ENCODE measurements at places on chromosomes 16 and 17.

- peaks cover 2% of the 10 kb centered on the region for H3K36me3 ChIP-seq
- no peaks in the 10 kb centered on the region for H3K4me1 ChIP-seq
- H3K4me3 ChIP-seq: no peak overlapping the region
- DNase-seq: no peak
- no peaks in the 10 kb centered on the region for H3K27me3 ChIP-seq
These were observed 155.8 kb downstream of the SNX29 start for GRCh38 chr16:12132290-12132689.

- no peak overlapping the region for H3K4me3 ChIP-seq
- H3K27me3 ChIP-seq: no peaks in the 10 kb centered on the region
These were observed 72.9 kb downstream of the JPH3 start for GRCh38 chr16:87675111-87675719.

- no peak overlapping the region for H3K27ac ChIP-seq
- no peak overlapping the region for H3K4me3 ChIP-seq
- DNase-seq: no peak
- H3K4me1 ChIP-seq: peaks cover 4% of the 10 kb centered on the region
These were observed 7.2 kb upstream of the CCDC182 start for GRCh38 chr17:57752031-57752905.

DNA sequence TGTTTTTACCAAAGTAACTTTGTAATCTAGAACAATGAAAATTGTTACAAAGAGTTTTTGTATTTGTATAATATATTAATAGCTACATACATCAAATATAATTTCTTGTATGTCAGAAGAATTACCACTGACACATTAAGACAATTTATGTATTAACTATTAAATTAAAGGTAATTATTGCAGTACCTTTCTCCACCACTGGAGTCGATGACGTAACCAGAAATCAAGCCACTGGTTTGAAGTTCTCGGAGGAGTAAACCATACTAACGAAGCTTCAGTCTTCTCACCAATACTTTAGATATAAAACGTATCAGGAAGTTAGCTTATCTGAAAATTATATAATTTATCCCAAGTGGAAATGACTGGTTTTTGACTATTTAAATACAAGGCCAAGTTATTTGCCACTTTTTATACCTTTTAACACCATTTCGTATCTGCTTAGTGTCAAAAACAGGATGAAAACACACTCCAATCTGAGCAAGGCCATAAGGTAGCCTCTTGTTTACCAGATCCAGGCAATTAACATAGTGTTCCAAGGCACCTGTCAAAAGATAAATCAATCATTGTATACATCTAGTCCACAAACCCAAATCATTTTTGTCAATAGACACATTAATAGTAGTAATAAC is 4.3 kb downstream of the POLG2 start:
- H3K27ac ChIP-seq: no peak overlapping the region
- H3K4me3 ChIP-seq: no peak overlapping the region
- DNase-seq: no peak
- peaks cover 32% of the 10 kb centered on the region for H3K36me3 ChIP-seq
- peaks cover 42% of the 10 kb centered on the region for H3K4me1 ChIP-seq

DNA sequence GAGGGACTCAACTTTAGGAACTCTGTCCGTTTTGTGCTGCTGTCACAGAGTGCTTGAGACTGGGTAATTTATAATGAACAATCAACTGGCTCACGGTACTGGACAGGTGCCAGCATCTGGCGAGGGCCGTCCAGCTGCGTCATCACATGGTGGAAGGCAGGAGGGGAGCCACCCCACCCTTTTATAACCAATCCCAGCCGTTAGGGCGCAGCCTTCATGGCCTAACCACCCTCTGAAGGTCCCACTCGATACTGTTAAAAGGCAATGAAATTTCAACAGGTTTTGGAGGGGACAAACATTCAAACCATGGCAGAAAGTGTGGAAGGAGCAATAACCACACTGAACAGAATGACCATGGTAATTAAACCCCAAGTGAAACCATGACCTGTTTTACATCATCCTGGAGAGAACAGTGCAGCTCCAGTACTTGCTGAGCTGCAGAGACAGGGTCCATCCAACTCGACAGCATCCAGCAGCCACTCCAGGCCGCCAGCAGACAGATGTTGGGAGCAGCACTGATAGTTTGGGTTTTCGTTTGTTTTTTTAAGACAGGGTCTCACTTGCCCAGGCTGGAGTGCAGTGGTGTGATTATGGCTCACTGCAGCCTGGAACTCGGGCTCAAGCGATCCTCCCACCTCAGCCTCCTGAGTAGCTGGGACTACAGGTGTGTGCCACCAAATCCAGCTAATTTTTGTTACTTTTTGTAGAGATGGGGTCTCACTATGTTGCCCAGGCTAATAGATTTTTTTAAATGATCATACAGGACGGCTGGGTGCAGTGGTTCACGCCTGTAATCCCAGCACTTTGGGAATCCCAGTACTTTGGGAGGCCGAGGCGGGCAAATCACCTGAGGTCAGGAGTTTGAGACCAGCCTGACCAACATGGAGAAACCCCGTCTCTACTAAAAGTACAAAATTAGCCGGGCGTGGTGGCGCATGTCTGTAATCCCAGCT is 11.0 kb downstream of the CHMP6 start:
- peaks cover 37% of the 10 kb centered on the region for H3K27me3 ChIP-seq
- no peak overlapping the region for H3K27ac ChIP-seq
- H3K4me1 ChIP-seq: peaks cover 14% of the 10 kb centered on the region

DNA sequence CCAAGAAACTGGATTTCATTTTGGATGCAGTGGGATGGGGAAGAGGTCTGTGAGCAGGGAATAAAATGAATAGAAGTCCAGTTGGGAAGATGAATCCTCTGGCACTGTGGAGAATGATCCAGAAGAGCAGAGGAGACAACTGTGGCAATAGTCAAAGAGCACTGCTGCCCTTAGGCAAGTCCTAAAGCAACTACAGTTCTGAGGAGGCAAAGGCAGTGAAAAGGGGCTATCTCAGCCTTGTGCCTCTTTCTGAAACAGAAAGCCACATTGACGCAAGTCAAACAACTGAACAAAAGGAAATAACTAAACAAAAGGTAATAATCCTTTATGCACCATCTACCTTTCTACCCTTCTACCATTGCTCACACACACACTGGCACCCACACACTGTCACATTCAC is 238.0 kb upstream of the AXIN2 start:
- H3K27me3 ChIP-seq: no peaks in the 10 kb centered on the region
- H3K36me3 ChIP-seq: no peaks in the 10 kb centered on the region
- no peak overlapping the region for H3K4me3 ChIP-seq

- no peaks in the 10 kb centered on the region for H3K4me1 ChIP-seq
- peaks cover 4% of the 10 kb centered on the region for H3K27me3 ChIP-seq
- H3K36me3 ChIP-seq: no peaks in the 10 kb centered on the region
- no peak overlapping the region for H3K4me3 ChIP-seq
- H3K27ac ChIP-seq: no peak overlapping the region
These were observed 109.0 kb upstream of the FAM20A start for GRCh38 chr17:68710035-68710780.

DNA sequence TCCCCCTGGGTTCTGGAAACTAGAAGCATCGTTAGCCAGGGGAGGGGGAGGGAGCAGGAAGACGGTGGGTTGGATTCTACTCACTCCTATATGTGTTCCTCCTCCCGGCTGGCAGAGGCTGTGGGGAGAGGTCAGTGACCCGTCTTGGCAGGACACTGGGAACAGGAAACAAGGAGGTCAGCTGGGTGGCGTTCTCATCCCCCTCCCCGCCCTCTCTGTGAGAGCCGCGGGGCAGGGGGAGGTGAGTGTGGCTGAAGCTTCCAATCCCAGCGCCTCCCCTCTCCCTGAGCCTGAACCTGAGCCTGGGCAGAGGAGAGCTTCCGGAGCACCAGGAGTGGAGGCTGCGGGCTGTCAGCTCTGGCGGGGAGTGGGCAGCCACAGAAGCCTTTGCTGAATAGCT is 12.5 kb downstream of the GPRC5C start:
- no peak overlapping the region for H3K4me3 ChIP-seq
- H3K27me3 ChIP-seq: no peaks in the 10 kb centered on the region
- no peak overlapping the region for H3K27ac ChIP-seq

- no peaks in the 10 kb centered on the region for H3K36me3 ChIP-seq
- no peak overlapping the region for H3K4me3 ChIP-seq
- H3K27me3 ChIP-seq: no peaks in the 10 kb centered on the region
- no peak for DNase-seq
- peaks cover 14% of the 10 kb centered on the region for H3K4me1 ChIP-seq
These were observed 36.9 kb downstream of the SOCS3 start for GRCh38 chr17:78322858-78323455.

- H3K4me3 ChIP-seq: peak overlapping the region; percentile 60
- peaks cover 3% of the 10 kb centered on the region for H3K36me3 ChIP-seq
- DNase-seq: peak; percentile 58
- peak overlapping the region; percentile 89 for H3K27ac ChIP-seq
These were observed 331.2 kb downstream of the MAF start for GRCh38 chr16:79269211-79269863.

DNA sequence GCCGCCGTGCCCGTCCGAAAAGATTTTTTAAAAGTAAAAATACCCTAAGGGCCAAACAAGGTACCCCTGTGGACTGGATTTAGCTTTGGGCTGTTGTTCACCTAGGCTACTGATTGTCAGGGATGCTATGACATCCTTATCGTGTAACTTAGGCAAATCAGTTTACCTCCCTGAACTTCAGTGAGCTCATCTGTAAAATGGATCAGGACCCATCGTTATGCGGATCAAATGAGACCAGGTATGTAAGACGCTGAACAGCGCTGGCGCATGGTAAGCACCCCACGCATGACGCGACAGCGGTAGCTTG is 658 bp upstream of the ZNF771 start:
- peaks cover 23% of the 10 kb centered on the region for H3K4me1 ChIP-seq
- H3K27me3 ChIP-seq: peaks cover 4% of the 10 kb centered on the region
- DNase-seq: no peak
- H3K4me3 ChIP-seq: peak overlapping the region; percentile 100
- peaks cover 3% of the 10 kb centered on the region for H3K36me3 ChIP-seq
- H3K27ac ChIP-seq: peak overlapping the region; percentile 100

DNA sequence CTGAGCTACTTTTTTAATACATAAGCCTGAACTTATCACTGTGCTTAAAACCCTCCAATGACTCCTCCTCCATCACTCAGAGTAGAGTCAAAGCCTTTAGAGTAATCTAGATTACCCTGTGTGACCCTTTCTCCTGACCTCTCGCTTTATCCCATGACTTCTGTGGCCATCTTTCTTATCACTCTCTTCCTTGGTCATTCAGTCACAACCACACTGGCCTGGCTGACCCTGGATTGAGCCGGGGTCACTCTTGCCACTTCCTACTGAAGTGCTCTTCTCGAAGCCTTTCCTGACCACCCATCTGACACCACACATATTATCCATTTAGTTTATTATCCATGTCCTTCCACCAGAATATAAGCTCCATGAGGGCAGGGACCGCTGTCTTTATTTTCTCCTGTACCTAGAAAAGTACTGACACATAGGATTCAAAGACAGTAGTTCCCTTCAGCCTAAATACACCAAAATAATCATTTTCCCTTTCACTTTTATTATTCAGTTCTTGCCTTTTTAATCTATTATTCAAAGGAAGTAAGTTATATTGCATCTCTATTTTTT is 28.0 kb upstream of the ABCA9 start:
- H3K27me3 ChIP-seq: peaks cover 12% of the 10 kb centered on the region
- no peaks in the 10 kb centered on the region for H3K4me1 ChIP-seq
- no peak for DNase-seq
- H3K4me3 ChIP-seq: no peak overlapping the region

GRCh38 chr16:27387724-27388123 is 14.2 kb upstream of the IL21R start:
- H3K27ac ChIP-seq: peak overlapping the region; percentile 76
- H3K4me1 ChIP-seq: peaks cover 46% of the 10 kb centered on the region
- H3K4me3 ChIP-seq: no peak overlapping the region
- H3K27me3 ChIP-seq: no peaks in the 10 kb centered on the region
- no peak for DNase-seq

- H3K4me3 ChIP-seq: no peak overlapping the region
- no peak for DNase-seq
- no peak overlapping the region for H3K27ac ChIP-seq
- no peaks in the 10 kb centered on the region for H3K36me3 ChIP-seq
These were observed 8.4 kb upstream of the RCVRN start for GRCh38 chr17:9913476-9913875.

DNA sequence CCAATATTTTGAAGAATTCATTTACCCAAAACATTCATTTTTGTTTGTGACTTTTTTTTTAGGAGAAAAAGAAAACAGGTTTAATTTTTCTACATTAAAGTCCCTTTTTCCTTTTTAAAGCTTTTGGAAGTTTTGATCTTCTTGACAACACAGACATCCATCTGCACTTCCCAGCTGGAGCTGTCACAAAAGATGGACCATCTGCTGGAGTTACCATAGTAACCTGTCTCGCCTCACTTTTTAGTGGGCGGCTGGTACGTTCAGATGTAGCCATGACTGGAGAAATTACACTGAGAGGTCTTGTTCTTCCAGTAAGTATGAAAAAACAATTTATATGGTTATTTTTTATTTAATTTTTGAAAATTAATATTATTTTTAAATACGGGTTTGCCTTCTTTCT is 37.2 kb downstream of the SIAH1 start:
- no peaks in the 10 kb centered on the region for H3K27me3 ChIP-seq
- H3K36me3 ChIP-seq: peaks cover 33% of the 10 kb centered on the region
- no peak overlapping the region for H3K27ac ChIP-seq
- no peak for DNase-seq
- H3K4me3 ChIP-seq: no peak overlapping the region
- no peaks in the 10 kb centered on the region for H3K4me1 ChIP-seq

GRCh38 chr16:49658531-49658930 is 197.4 kb downstream of the ZNF423 start:
- no peak overlapping the region for H3K27ac ChIP-seq
- no peaks in the 10 kb centered on the region for H3K27me3 ChIP-seq
- H3K4me1 ChIP-seq: no peaks in the 10 kb centered on the region
- no peaks in the 10 kb centered on the region for H3K36me3 ChIP-seq

GRCh38 chr17:79033741-79034501 is 10.0 kb downstream of the C1QTNF1 start:
- H3K4me1 ChIP-seq: no peaks in the 10 kb centered on the region
- no peak for DNase-seq
- no peak overlapping the region for H3K4me3 ChIP-seq
- H3K36me3 ChIP-seq: no peaks in the 10 kb centered on the region
- no peak overlapping the region for H3K27ac ChIP-seq
- H3K27me3 ChIP-seq: peaks cover 13% of the 10 kb centered on the region

GRCh38 chr17:82943339-82943738 is 103.5 kb upstream of the ZNF750 start:
- H3K27ac ChIP-seq: no peak overlapping the region
- H3K36me3 ChIP-seq: peaks cover 55% of the 10 kb centered on the region
- no peaks in the 10 kb centered on the region for H3K4me1 ChIP-seq
- no peak overlapping the region for H3K4me3 ChIP-seq
- no peak for DNase-seq

GRCh38 chr16:12500771-12501170 is 302.9 kb downstream of the CPPED1 start:
- H3K4me3 ChIP-seq: no peak overlapping the region
- H3K27ac ChIP-seq: peak overlapping the region; percentile 8
- no peaks in the 10 kb centered on the region for H3K27me3 ChIP-seq
- peaks cover 18% of the 10 kb centered on the region for H3K4me1 ChIP-seq

DNA sequence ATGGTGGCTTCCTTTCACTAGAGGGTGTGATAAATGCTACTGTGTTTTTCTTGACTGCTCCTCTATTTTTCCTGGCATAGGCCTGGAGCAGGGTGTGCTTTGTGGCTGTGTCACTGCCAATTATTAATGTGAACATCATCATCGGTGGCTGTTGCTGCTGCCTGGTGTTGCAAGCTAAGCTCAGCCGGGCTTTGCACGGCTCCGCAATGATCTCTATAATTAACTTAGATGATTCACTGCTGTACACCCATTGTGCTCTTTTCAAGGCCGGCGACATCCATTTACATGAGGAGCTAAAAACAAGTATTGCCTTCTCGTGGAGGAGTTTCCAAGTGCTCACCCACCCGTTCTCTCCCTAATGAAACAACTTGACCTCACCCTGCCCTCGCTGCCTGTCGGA is 160.1 kb upstream of the IRX3 start:
- no peak for DNase-seq
- no peaks in the 10 kb centered on the region for H3K4me1 ChIP-seq
- H3K36me3 ChIP-seq: no peaks in the 10 kb centered on the region
- no peak overlapping the region for H3K27ac ChIP-seq
